ENCODE measurements at places on chromosomes 1 and 21. TPM values are rescaled to one million over a fixed set of nuclear protein-coding genes. Genes with fewer than 3 reads are reported as not detected.

The MAB21L3 gene
- total RNA-seq: 0.32 TPM

The NID1 gene
- total RNA-seq: 148 TPM

The KCNH1 gene
- 6.3 TPM for total RNA-seq

The U2AF1 gene
- total RNA-seq: 27.4 TPM

The EPHA2 gene
- 18.2 TPM for total RNA-seq

The TSPEAR gene
- total RNA-seq: not detected

The PCSK9 gene
- total RNA-seq: 14.8 TPM

The KRTAP19-3 gene
- total RNA-seq: not detected

The NBPF4 gene
- total RNA-seq: not detected

The ERICH3 gene
- not detected for total RNA-seq

The RORC gene
- total RNA-seq: 0.12 TPM

The WNT9A gene
- 4.9 TPM for total RNA-seq

The FMO5 gene
- total RNA-seq: 2.9 TPM

The SELE gene
- total RNA-seq: not detected

The MMEL1 gene
- not detected for total RNA-seq

The HES2 gene
- total RNA-seq: under 0.01 TPM

The MPL gene
- not detected for total RNA-seq

The PGLYRP4 gene
- not detected for total RNA-seq

The COL16A1 gene
- 317 TPM for total RNA-seq

The HSD3B2 gene
- total RNA-seq: not detected

The ZZZ3 gene
- 109 TPM for total RNA-seq
